ENCODE measurements at places on chromosomes 6 and 20.
A peak's percentile ranks its signal among the peaks of the same experiment; 100 is the strongest.

- no peak for DNase-seq
Measured at GRCh38 chr6:89045011-89045387, 35.6 kb upstream of the PNRC1 start.

DNA sequence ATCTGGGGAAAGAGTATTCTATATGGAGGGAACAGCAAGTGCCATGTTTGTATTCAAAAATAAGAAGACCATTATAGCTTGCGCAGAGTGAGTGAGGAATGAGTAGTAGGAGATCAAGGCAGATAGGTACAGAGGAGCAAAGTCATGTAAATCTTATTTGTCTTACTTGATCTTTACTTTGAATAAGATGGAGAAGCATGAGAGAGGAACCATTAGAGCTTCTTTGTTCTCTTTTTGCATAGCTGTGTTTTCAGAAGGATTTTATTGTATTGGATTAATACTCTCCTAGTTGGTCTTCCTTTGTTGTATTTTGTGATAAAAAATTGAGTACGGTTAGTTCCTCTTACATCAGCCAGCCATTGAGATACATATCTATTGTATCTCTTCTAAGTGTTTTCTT lies 88.4 kb downstream of the SCAF8 start:
- DNase-seq: no peak

GRCh38 chr6:50791900-50792508 lies 26.7 kb upstream of the TFAP2B start:
- no peak for DNase-seq

GRCh38 chr6:109693111-109693510 lies 2.0 kb downstream of the FIG4 start:
- DNase-seq: no peak

GRCh38 chr6:112743323-112743722 lies 396.2 kb downstream of the RFPL4B start:
- no peak for DNase-seq

DNA sequence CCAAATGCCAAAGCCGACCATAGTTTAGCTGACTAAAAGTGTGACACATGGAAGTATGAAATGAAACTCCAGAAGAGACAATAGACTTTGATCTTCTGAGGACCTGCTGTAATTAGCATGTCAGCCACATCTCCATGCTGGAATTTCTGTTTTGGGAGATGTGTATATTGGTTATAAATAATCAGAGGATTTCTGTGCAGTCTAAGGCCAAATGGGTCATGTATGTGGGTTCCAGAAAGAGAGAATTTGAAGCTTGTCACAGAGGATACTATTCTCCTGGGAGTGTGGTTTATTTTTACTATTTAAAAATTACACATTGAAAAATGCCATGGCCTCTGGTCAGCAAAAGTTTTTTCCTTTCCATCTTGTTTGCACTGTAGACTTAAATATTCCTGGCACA lies 405.5 kb upstream of the PLCB4 start:
- DNase-seq: no peak

- DNase-seq: no peak
Measured at GRCh38 chr6:45655745-45656476, 278.2 kb upstream of the SUPT3H start.

DNA sequence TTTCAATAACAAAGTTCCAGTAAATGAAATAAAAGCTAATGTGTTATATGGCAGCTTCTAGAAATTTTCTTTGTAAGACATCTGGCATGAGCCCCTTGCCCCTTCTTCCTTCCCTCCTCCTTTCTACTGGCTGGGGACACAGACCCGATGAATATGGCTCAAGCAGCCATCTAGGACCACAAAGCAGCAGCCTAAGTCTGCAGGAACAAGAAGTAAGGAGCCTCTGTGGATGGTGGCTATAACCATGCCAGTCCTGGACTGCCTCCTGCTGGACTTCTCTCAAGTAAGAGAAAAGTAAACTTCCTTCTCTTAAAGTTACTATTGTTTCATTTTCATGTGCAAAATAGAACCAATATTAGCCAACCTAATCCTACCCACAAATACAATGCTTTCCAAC lies 114.9 kb upstream of the DST start:
- DNase-seq: no peak

GRCh38 chr20:1196634-1197033 lies 6.6 kb upstream of the C20orf202 start:
- no peak for DNase-seq

- DNase-seq: no peak
Measured at GRCh38 chr20:4683261-4683660, 38.4 kb upstream of the PRND start.

GRCh38 chr6:77450924-77451323 lies 12.4 kb downstream of the HTR1B start:
- no peak for DNase-seq

GRCh38 chr20:62555642-62556420 lies 80.0 kb upstream of the GATA5 start:
- DNase-seq: no peak

DNA sequence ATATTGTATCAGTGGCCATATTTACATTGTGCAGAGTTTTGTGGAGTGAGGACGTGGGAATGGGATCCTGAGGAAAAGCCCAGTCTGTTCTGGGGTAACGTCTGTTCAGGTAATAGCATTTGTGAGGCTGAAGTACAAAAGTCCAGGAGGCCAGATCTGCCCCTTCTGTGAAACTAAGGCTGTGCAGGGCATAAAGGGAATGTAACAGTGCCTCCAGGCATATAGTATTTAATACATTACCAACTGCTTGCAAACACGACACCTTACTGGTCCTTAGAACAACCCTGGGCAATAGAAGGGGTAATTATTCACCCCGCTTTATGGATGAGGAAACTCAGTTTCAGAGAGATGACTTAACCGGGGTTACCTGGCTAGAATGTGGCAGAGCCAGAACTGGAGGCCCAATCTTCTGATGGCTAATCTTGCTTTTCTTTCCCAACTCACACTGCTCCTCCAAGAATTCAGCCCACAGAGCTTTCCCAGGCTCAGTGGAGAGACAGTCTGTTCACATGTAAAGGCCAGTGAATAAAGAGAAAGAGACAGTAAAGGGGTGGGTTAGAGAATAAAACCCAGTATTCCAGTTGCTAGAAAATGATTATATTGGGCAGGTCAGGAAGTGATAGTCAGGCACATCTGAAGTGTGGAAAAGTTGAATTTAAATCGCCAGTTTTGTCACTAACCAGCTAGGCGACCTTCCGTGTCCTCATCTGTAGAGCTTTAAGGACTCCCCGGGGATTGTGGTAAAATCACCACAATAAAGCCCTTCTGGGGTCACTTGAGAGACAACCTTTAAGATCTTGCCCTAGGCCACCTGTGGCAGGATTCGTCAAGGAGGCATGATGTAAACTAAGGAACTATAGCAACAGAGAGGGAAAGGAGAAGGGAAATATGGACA lies 280.7 kb upstream of the CITED2 start:
- DNase-seq: no peak

- no peak for DNase-seq
Measured at GRCh38 chr6:170476360-170476759, 76.7 kb downstream of the PSMB1 start.

DNA sequence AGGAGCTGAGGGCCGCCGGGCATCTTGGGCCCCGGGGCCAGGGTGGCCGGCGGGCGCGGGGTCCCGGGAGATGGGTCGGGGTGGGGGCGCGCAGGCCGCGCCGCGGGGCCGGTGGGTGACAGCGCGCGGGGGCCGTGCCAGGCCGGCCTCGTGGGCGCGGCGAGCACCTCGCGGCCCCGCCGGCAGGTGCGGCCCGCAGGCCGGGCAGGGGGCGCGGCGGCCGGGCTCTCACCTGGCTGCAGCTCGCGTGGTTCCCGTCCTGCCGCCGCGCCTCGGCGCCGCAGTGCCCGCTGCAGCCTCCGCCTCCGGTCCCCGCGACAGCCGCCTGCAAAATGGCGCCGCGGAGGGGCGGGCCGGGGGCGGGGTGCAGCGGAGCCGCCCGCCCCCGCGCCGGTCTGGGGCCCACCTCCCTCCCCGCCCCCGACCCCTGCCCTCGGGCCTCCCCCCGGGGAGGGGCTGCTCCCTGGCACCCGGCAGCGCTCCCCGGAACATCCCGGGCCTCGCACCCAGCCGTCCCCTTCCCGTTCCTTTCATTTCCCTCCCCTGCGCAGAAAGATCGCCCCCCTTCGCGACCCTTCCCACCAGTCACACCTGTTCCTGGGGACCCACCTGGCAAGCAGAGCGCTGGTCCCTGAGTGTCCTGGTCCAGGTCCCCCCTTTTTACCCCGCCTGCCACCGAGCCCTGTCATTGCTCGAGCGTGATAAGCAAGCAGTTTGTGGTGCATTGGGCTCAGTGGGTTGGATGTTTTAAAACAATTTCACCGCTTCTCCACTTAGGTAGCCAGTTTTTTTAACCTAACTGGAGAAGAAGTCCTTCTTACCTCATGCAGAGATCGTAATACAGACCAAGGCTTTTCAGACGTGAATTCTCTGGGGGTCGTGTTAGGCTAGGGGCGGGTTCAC lies at the start of gene SLC23A2:
TSS of gene SLC23A2 (minus strand) at position 337 of the 903 bp plus-strand sequence. CDS start 68,948 bp downstream, outside the sequence.
- peak; percentile 40 for DNase-seq

GRCh38 chr6:21001736-21002135 lies 467.5 kb downstream of the CDKAL1 start:
- DNase-seq: no peak

- DNase-seq: no peak
Measured at GRCh38 chr20:58088105-58088504, 140.3 kb downstream of the ANKRD60 start.

DNA sequence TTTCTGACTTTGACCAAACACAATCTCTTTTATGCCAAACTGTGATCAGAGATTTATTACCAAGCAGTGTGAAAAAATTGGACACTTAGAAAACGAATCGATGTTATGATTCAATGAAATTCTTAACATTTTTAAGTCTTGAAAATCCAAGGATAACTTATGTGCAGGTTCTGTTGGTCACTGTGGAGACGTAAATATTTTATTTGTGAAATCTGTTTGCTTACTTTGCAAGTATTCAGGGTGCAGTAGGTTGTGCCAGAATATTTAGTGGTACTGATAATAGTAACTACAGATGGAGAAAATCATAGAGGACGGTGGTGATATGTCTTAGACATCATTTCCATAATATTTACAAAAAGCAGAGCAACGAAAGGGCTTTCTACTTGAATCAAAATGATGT lies 97.3 kb downstream of the BMP2 start:
- no peak for DNase-seq

- DNase-seq: no peak
Measured at GRCh38 chr6:27296106-27296783, 15.8 kb downstream of the POM121L2 start.

GRCh38 chr6:121932076-121932991 lies 467.1 kb upstream of the HSF2 start:
- DNase-seq: peak; percentile 77

- DNase-seq: no peak
Measured at GRCh38 chr20:45953672-45954071, 18.3 kb downstream of the ZNF335 start.

- DNase-seq: no peak
Measured at GRCh38 chr6:16979677-16980370, 122.0 kb upstream of the STMND1 start.

DNA sequence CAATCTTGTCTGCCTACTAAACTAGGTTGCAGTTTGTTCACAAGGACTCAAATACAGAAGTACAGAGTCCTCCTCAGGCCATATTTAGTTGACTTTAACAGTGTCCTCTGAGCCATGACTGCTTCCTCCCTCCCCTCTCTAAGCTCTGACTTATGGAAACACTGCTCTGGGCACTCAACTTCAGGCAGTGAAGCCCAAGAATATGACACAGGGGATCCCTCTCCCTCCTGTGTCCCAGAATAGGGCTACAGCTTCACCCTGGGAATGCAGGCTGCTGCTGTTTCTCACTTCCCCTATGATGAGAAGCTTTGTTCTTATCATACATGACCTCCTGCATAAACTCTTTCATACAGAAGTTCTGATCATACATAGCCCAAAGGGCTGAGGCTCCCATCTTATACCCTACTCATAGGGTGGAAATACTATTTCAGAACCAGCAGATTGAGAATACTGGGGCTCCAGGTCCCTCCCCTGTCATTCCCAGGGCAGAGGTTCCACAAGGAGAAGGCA lies 97.3 kb upstream of the UST start:
- DNase-seq: no peak

- no peak for DNase-seq
Measured at GRCh38 chr6:154386848-154387717, 30.5 kb upstream of the IPCEF1 start.

- DNase-seq: no peak
Measured at GRCh38 chr6:107545763-107546162, 55.8 kb downstream of the SOBP start.

- DNase-seq: no peak
Measured at GRCh38 chr6:142255785-142256184, 46.0 kb upstream of the ADGRG6 start.

DNA sequence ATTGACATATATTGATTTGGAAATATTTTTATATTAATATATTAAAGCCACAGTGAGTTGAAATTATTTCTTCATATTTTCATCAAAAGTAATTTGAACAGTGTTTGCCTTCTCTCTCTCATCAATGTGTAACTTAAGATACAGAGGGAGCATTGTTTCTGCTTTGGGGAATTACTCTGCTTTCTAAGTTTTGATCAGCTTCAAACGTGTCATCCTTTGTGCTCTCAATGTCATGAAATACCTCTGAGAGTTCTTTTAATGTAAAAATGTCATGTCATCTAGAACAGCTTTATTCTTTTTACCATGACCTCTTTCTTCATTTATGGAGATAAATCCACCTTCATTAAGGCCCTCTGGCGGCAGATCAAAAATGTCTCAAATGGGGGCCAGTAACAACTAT lies 259.4 kb upstream of the STXBP5 start:
- DNase-seq: no peak

GRCh38 chr20:1943275-1944002 lies 48.2 kb downstream of the SIRPA start:
- DNase-seq: no peak

Data from femur (tissue), 1 donor.